GM10248 (cell line): ENCODE measurements at places on chromosomes 6 and 20.
A peak's percentile ranks its signal among the peaks of the same experiment; 100 is the strongest.

- DNase-seq: no peak
Observed at GRCh38 chr6:139019722-139020121, 8.8 kb upstream of the ABRACL start.

GRCh38 chr6:136330634-136331033 lies 41.0 kb upstream of the BCLAF1 start:
- DNase-seq: no peak

GRCh38 chr6:46651816-46652215 lies 802 bp downstream of the CYP39A1 start:
- no peak for DNase-seq

- DNase-seq: no peak
Observed at GRCh38 chr6:69813508-69813907, 16.7 kb upstream of the LMBRD1 start.

DNA sequence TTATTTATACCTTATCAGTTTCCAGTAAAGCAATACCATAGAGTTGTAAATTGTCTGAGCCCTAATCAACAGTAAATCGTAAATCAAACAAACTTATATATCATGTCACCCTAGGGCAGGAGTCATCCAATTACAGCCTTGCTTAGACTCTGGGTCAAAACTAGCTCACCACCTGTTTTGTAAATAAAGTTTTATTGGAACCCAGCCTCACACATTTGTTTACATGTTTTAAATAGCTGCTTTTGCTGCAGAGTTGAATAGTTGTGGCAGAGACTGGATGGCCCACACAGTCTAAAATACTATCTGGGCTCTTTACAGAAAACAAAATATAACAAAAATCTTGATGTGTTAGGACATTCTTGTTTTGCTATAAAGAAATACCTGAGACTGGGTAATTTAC lies 94.4 kb downstream of the MKKS start:
- no peak for DNase-seq

DNA sequence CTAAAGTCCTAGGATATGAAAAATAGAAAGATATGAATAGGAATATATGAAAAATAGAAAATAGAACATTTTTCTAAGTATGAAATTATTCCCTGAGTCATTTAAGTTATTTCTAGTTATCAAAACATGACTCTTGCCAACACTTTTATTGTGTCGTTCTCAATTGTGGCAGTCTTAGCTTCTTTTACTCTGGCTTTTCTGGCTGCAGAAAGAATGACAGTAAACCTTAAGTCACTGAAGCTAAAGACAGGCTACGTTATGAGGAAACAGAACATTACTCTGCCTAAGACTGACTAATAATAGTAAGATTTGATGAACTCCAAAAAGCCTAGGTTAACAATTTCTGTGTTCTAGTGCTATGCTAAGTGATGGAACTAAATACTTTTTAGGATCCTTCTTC lies 74.6 kb downstream of the AIG1 start:
- no peak for DNase-seq

DNA sequence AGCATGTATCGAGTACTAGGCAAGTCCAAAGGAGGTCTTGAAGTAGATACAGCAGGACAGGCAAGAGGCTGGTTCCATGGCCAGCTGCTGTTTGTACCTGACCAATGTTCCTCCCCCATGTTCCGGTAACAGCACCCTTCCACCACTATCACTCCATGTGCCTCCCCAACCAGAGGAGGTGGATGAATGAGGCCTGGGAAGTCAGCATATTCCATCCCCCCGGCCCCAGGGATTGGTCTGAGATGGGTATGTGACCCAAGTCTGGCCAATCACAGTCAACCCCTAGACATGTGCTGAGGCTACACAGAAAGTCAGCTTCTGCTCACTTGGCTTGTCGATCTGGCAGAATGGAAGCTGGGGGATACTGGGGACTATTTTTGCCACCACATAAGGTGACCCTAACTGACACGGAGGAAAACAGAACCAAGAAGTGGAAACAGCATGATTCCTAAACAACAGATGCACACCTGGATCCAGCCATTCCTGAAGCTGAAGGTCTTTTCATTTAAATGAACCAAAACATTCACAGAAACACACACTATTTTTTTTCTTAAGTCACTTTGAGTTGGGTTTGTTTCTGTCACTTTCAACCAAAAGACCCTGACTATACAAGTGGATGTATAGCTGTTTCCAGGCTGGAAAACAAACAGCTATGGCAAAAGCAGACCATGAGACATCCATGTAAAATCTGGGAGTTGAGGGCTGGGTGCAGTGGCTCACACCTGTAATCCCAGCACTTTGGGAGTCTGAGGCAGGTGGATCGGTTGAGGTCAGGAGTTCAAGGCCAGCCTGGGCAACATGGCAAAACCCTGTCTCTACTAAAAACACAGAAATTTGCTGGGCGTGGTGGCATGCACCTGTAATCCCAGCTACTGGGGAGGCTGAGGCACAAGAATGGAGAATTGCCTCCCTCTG lies 70.4 kb upstream of the PTPN1 start:
- DNase-seq: no peak

- no peak for DNase-seq
Observed at GRCh38 chr6:29981211-29981812, 39.0 kb downstream of the HLA-A start.

DNA sequence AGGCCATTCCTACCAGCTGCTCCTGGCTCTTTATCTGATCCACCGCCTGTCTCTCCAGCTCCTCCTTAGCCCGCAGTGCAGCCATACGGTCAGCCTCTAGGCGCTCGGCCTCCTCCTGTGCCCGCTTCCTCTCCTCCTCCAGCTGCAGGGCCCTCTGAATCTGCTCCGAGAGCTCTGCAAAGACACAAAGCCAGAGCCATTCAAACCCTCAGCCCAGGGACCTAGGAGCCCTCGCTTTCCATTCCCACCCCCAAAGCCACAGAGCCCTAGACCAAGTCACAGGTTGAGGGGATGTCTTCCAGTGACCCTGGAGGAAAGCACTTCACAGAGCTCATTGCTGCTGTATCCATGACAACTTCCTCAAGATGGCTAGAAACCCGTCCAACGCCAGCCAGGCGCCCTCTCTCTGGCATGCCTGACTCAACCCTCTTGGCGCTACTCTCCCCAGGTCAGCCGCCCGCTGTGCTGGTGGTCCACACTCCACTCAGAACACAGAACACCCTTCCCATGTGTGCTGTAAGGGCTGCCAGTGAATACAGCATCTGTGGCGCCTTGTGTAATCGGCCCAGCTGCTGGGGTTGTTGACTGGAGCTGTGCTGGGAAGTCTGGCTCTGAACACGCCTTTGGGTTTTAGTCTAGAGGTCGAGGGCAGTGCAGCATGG lies 49.3 kb downstream of the EZR start:
- no peak for DNase-seq

DNA sequence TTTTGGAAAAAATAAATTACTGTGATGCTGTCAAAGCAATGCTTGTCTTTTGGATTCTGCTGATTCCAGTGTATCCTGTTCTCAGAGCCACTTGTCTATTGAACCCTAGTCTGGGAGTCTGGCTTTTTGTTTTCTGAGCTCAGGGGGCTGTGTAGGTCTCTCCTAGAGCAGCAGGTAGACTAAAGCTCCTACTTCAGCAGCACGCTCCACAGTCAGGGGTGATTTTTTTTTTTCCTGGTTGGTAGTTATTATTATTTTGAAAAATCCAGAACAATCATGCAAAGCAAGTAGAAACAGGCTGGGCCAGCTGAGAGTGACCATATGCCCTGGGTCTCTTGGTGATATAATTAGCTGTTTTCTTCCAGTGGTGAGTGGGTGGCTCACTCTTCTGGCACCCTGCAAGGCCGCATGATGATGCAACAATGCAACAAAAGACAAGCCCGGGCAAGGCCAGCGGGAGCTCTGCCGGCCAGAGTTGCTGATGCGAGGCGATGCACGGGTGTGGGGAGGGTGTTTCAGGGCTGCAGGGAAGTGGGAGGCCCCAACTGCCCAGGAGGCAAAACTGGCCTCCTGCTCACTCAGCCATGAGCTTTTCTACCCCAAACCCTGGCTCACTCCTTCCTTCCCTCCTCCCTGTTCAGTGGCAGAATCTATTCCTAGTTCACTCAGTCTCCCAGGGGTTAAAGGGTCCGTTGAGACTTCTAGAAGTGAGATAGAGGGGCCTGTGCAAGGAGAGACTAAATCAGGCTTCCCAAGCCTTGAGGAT lies 11.5 kb upstream of the CDKN1A start:
- peak; percentile 76 for DNase-seq

GRCh38 chr6:22906091-22906549 lies 336.8 kb downstream of the HDGFL1 start:
- DNase-seq: no peak

DNA sequence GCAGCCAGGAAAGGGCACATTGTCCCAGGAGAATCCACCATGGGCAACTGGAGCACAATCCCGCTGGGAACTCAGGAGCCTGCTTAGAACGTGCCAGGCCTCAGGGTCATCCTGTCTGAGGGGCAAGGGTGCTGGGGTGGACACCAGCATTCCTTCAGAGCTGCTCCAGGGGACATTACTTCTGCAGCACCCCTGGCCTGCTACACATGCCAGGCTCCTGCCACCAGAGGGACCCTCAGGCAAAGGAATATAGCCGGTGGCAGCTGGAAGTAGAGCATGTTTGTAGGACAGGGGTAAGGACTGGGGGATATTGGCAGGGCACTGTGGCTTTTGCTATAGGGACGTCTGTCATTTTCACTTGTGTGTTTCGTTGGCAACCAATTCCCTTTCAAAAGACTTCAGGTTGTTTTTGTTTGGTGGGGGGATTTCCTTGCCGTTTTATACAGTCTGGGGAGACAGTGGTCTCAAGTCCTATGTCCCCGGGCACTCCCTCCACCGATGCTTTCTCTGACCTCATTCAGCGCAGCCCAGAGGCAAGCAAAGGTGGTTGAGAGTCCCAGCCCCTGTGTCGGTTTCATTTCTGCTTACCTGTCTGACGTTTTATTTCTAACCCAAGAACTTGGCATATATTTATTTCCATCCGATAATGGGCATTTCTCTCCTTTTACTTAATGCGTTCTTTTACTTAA lies 130.8 kb downstream of the JPH2 start:
- no peak for DNase-seq

GRCh38 chr6:16238057-16238962 lies at the start of gene GMPR:
TSS of gene GMPR (plus strand) at chr6:16238587. CDS start at chr6:16238694, 107 bp downstream.
- peak; percentile 76 for DNase-seq

- no peak for DNase-seq
Observed at GRCh38 chr20:45998761-45999160, 9.9 kb upstream of the MMP9 start.

DNA sequence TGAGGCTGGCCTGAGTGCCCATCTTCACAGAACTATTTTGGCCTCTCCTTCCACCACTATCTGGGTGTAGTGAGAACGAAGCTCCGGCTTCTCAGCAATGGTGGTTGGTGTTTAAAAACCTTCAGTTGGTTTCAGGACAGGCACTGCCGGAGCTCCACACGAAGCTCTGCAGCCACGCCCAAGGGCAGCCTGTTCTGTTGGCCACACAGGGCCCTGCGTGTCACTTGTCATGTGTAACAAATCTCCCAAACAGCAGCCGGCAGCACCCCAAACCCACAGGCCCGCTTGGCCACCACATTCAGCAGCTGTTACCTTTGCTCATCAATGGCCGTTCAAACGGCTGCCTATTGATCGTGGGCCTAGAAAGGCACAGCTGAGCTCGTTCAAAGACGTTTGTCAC lies 97.5 kb downstream of the ERMARD start:
- DNase-seq: no peak

DNA sequence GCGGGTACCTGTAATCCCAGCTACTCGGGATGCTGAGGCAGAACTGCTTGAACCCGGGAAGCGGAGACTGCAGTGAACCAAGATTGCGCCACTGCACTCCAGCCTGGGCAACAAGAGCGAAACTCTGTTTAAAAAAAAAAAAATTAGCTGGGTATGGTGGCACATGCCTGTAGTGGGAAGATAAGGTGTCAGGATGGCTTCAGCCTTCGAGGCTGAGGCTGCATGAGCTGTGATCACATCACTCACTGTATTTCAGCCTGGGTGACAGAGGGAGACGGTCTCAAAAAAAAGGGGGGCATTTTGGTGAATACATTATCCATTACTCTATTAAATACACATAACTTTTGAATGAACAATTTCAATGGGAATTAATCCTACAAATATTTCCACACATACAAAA lies 32.4 kb downstream of the SNX3 start:
- DNase-seq: no peak

GRCh38 chr6:137877606-137878005 lies 10.5 kb downstream of the TNFAIP3 start:
- no peak for DNase-seq

DNA sequence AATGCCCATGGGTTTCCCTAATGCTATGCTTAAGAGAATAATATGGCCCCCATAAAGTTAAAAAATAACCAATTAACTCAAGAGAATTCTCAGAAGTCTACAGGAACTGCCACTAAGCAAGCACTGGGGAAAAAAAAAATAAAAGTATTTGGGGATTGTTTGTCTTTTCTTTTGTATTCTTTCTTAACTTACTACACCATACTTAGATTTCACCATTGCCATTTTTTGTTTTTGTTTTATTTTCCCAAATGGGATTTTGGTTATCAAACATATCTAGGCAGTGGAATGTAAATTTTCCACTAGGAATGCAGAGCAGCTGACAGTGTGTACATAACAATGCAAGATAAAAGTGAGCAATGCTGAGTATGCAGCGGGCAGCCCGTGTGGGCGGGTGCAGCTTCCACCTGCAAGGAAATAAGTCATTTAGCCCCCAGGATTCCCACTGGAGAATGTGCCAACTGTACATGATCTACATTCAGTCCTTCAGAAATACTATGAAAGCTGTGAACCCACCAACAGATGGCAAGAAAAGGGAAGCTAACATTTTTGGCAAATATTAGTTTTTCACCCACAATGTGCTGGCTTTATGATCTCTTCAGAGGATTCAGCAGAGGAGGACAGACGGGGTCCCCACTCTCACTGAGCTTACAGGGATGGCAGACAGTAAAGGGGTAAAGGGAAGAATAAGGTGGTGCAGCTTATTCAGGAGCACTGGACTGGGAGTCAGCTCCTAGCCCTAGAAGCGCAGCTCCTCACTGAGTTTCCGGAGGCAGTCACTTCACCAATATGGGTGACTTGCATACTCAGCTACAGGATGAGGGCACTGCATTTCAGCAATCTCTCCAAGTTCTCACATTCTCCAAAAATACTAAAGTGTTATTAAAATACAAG lies 44.4 kb downstream of the DCDC2 start:
- no peak for DNase-seq

- DNase-seq: no peak
Observed at GRCh38 chr20:21202259-21202658, 76.4 kb downstream of the KIZ start.

DNA sequence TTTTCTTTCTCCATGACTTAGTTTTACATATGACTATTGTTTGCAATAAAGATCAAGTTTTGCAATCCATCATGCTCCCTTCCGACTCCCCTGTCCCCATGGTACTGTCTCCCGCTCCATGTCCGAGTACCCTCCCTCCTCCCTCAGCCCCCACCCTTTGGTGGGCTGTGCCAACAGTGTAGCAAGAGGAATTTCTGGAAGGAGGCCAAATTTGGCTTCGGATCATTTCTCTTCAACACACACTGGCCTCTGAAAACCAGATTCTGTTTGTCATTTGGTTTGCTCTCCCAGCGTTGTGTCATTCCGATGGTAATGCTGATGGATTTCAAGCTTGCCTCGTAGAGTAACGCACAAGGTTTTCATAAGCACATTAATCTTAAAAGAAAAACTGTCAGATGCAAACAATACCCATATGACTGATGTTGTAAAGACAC lies 22.9 kb upstream of the PAX1 start:
- DNase-seq: no peak
